ENCODE measurements at places on chromosomes 7 and 10.

GRCh38 chr10:1163204-1163660, 107.0 kb downstream of the WDR37 start:
- no peak for DNase-seq

DNA sequence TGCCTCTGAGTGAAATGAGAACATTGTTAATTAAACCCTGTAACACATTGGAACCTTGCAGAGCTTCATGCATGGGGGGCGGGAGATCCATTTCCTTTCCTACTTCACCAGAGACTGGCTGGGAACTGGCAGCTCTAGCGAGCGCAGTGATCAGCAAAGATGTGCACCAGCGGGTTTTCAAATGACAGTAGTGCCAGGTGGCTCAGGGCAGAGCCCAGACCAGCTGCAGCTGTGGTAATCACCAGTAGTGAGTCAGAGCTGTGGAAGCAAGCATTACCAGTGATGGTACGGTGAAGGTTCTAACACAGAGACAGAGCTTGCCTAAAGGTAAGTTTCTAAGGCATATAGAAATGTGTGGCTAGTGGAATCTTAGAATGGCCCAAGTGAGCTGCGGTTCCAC, 1009.7 kb upstream of the CELF2 start:
- no peak for DNase-seq

DNA sequence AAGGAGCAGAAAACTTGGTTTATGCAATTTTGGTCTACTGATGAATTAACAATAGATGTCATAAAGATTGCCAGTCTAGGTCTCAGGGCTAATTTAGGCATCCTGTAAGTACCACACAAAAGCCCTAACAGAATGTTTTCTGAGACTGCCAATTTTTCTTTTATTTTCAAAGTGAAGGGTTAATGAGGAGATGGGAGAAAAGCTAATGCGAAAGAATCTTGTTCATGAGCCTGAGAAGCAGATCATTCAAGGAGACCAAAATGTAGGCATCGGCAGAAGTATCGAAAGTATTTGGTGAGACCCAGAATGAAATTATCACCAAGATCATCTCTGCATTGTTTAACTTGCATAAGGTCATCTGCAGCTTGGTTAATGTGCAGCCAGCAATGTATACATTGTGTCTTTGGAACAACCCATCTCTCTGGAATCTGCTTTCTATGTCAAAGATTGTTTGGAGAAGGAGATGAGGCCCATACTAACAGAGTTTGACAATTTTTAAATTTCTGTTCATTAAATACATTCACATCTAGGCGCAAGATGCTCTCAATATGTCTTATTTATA, 163.3 kb upstream of the GLI3 start:
- DNase-seq: no peak

- no peak for DNase-seq
Measured at GRCh38 chr10:104658067-104658466, 17.0 kb downstream of the SORCS3 start.
